Esophagus squamous epithelium (tissue), 5 donors: ENCODE measurements at places on chromosomes 16 and 17.

DNA sequence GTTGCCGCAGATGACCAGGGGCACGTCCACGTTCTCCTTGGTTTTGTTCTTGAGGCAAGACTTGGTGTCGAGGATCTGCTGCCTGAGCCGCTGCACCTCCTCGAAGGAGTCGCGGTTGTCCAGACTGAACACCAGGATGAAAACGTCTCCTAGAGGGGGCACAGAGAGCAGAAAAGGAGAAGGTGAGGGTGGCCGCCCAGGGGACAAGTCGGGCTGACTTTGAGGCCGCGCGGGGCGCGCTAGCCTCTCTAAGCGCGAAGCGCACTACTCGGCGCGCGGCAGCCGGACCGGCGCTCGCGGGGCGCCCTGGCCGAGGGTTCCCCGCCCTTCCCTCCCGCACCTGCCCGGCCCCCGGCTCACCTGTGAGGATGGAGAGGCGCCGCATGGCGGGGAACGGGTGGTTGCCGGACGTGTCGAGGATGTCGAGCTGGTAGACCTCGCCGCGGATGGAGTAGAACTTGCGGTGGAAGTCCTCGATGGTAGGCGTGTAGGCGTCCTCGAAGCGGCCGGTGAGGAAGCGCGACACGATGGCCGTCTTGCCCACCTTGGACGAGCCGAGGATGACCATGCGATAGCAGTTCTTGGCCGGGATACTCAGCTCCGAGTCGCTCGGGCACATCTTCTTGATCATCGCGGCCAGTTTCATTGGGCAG, 533 bp downstream of the RASD1 start:
- DNase-seq = no peak

GRCh38 chr16:61005952-61006351, 1030.3 kb downstream of the CDH8 start:
- no peak for DNase-seq

DNA sequence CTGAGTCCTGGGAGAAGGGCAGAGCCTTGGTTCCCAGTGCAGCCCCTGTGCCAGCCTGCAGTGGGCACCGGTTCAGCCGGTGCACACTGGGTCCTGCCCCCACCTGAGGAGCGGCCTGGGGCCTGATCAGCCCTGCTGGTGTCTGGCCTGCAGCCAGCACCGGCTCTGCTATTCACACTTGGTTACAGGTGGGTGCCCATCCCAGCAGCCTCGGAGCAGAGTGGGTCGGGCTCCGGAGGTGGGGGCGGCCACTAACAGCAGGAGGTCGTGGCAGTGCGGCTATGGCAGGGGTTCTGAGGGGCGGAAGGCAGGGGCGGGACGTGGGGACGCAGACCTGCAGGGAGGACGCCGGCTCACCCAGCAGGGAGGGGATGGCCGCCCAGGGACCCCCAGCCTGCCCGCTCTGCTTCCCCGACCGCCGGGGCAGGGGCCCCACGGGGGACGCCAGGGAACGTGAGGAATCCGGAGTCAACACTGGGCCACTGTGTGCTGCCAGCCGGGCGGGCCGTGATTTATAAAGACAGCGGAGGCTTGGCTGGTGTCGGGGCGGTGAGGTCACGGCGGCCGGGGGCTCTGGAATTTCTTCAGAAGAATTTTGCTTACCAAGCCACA, 20.3 kb downstream of the METRNL start:
- DNase-seq = no peak

GRCh38 chr16:66298006-66298405, 68.5 kb upstream of the CDH5 start:
- DNase-seq = no peak

DNA sequence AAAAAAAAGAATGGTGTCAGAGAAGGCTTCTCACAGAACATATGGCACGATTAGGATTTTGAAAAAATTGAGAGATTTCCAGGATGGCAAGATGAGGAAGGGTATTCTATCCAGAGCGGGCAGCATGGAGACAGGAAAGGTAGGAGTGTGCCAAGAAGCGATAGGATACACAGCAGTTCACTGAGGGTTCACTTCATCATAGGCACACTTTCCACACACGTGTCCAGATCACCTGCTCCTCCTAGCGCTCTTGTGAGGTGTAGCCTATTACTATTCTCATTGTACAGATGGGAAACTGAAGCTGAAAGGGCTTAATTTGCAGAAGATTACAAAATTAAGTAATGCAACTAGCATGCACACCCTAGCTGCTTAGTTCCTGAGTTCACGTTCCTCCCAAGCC, 6.2 kb upstream of the ELAC2 start:
- no peak for DNase-seq

DNA sequence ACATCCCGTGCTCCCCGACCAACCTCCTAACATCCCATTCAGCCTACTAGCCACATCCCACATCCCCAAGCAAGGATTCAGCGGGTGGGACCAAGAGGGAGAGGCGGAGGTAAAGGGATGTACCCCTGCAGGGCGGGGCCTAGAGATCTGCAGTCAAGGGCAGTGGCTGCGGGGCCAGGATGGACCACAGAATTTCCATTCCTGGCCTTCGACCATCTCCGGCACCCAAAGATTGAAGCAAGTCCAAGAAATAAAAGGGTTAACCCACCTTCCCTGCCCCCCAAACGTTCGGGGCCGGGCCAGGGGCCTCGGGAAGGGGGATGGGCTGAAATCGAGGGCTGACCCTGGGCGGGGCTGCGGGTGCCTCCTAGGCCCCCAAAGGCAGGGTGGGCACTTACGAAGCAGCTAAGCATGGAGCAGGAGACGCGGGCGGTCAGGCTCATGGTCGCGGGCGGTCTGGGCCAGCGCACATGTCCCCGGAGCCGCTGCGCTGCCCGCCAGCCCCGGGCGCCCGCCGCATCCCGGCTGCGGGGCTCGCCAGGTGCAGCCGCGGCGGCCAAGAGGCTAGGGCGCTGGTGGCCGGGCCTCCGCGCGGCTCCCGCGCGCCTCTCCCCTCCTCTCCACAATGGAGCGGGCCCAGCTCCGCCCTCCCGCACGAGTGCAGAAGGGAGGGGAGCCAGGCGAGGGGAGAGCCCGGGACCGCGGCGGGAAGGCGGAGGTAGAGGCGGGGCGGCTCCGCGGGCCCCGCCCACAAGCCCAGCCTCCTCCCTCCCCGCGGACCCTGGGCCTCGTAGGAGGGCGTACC, at the start of gene MTMR4:
Gene MTMR4, minus strand, starts transcription at position 674 of the 805 bp plus-strand sequence. Its CDS starts 231 bp downstream, at position 443.
- no peak for DNase-seq

DNA sequence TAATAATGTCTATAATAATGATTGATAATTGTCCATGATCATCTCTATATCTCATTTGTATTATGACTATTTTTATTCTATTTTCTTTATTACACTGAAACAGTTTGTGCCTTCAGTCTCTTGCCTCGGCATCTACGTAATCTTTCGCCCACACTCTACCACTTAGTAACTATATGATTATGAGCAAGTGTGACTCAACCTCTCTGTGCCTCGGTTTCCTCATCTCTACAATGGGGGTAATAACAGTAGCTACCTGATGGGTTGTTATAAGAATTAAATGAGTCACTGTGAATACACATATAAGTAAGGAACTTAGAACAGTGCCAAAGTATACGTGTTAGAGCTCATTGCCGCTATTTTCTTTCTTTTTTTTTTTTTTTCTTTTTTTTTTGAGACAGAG, 3.7 kb upstream of the SLC16A11 start:
- no peak for DNase-seq

DNA sequence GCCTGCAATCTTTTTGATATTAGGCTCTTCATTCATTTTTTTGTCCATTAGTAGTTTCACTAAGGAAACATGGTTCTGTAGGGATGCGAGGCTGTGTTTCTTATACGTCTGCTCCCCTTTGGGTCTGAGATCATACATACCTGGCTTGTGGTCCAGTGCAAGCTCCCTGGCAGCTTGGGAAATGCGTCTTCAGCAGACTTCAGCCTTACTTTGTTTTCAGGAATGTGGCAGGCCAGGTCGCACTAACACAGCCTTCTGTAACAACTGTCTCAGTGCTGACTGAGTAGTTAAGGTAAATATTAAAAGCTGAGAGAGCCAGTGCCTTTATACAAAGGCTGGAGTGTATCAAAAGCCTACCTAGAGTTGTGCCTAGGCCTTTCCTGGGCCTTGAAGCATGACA, 970.5 kb upstream of the EEF2KMT start:
- DNase-seq = no peak

GRCh38 chr17:51185763-51186332, 19.6 kb downstream of the NME2 start:
- DNase-seq = no peak

- DNase-seq = no peak
Observed at GRCh38 chr16:22356930-22357634, 17.3 kb downstream of the CDR2 start.

DNA sequence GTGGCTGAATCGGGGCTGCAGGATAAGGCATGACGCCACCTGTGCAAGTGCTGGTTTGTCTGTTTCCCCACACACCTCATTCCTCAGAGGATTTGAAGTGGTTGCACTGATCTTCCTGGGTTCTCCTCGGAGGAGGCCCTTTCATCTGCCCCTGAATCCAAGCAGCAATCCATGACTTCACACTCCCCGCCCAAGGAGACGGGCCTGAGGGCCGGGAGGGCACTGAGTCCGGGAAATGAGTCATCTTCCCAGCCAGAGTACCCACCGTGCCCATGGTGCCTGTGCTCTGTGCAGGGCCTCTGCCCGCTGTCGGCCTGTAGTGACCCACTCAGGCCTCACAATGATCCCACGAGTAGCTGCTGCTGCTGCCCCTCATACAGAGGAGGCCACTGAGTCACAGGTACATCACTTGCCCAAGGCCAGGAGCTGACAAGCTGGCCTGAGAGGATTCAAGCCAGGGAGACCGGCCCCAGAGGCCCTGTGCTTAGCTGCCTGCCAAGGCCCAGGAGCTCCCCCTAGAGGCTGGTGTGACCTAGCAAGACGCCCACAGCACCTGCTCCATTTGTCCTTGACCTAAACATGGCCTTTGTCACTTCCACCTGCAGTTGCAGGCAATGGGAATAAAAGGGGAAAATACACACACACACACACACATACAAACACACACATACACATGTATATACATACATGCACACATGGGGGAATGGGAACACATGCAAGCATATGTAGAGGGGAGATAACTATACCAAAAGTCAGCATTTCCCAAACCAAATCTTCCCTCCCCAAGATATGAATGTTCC, 240.0 kb downstream of the C16orf95 start:
- no peak for DNase-seq

DNA sequence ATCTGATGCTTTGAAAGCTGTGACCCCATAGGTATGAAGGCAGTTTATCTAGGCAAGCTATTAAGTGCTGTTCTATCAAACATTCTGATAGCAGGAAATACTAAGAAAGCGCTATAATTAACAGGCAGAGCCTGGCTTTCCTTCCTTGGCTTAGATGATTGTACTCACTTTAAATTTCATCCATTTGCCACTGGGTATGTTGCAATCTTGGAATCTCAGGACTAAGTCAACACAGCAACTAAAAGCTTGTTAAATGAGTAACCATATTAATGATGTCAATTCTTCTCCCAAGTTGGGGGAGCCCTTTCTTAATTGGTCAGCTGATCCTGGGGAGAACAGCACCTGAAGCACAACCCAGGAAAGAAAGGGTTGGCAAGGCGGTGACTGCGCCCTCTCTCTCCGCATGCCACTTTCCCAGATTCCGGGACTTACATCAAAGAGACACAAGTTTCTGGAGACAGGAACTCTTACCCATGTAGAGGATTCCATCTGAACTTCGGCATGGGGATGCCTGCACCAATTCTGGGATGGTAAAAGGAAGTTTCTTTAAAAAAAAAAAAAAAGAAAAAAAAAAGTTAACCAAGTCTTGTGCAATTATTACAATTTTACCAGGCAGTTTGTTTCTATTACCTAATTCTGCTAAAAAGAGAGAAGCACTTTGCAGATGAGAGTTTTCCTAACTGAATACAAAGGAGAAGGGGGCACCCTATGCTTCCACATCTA, 54.4 kb upstream of the ICAM2 start:
- DNase-seq = no peak

GRCh38 chr17:40019140-40019991, 4.1 kb downstream of the CSF3 start:
- DNase-seq = no peak

GRCh38 chr16:11556945-11557720, 29.6 kb downstream of the LITAF start:
- no peak for DNase-seq

DNA sequence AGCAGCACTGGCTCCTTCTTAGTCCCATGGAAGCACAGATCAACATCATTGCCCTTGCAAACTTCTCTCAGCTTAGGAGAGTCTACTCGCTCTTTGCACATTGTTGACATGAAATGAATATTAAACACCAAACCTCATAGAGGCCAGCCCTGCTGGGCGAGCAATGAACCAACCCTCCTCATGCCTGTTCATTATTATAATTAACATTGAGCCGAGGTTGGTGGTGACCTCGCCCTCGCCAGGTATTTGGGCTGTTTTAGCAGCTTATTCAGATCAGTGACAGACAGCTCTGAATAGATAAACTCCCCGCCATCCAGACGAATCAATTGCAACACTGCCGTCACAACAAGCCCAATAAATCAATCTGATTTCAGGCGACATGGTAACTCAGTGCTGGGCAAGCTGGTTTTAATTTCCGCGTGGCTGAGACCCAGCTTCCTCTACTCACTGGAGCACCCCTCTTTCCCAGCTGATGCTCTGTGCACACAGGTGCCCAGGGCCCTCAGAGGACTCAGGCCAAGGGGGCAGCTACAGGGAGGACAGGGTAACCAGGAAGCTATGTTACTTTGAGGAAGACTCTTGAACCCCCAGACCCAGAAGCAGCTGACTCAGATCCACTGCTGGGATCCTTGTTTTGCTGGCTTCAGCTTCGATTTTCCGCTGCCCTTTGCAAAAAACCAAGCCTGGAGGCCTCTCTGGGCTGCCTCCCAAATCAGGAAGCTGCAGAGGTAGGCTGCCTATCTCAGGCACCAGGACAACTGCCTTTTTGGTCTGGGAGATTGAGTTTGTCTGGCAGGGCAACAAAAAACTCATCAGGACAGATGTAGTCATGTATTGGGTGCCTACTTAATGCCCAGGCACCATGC, 10.7 kb upstream of the SEZ6 start:
- DNase-seq = no peak

DNA sequence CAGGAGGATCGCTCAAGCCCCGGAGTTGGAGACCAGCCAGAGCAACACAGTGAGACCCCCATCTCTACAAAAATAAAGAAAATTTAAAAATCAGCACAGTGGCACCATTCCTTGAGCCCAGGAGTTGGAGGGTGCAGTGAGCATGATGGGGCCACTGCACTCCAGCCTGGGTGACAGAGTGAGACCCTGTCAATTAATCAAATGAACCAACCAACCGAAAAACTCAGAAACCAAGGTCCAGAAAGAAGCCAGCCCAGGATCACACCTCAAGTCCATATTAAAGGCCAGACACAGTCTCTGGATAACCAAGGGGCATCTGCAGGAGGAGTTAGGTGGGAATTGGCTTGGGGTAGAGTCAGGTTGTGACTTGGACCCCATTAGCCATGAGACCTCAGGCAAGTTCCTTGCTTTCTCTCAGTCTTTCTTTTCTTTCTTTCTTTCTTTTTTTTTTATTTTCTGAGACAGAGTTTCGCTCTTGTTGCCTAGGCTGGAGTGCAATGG, 2.4 kb downstream of the HSD17B1 start:
- no peak for DNase-seq

GRCh38 chr17:19391432-19391831, 4.4 kb upstream of the MFAP4 start:
- no peak for DNase-seq

GRCh38 chr16:15942931-15943690, 6.3 kb upstream of the ABCC1 start:
- DNase-seq = no peak
